SK-N-SH (cell line): ENCODE measurements at places on chromosomes 11 and 22.

DNA sequence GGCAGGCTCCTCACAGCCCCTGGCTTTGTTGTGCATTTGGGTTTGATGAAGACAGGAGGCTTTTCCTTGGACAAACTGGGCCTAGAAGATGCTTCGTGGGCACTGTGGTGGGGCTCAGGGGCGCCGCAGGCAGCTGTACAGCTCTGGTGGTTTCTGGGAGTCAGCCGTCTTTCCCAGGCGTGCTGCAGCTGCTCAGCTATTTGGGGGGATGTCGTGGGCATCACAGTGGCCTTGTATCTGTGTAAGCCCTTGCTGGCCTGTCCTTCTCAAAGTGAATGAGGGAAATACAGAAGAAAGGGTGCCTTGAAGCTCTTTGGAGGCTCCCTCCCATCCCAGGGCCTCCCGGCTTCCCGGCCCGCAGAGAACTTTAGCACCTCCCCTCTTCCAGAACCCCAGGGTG is 89.5 kb downstream of the TBC1D22A start:
- DNase-seq = no peak

DNA sequence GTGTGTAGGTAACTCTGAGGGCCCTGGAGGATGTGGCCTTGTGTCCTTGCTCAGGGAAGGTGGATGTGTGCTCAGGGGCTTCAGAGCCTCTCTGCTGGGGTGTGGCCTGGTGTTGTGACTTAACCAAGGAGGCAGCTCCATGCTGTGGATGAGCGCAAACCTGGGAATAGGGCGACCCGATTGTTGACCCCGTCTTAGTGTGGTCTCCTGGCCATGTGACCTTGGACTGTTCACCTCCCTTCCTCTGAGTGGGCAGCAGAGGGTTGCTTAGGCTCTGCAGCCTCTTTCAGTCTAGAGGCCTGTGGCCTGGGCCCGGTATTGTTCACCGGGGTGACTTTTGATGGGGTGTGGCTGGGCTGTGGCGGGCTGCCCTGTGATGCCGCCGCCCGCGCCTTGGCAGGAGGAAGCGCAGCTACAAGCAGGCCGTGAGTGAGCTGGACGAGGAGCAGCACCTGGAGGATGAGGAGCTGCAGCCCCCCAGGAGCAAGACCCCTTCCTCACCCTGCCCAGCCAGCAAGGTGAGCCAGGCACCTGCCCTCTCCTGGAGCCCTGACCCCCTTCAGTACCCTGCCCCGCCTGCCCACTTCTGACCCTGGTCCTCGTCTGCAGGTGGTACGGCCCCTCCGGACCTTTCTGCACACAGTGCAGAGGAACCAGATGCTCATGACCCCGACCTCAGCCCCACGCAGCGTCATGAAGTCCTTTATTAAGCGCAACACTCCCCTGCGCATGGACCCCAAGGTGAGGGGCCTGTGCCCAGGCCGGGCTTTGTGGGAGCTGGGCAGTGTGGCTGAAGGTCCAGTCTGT is 16.7 kb downstream of the INCENP start:
- no peak for DNase-seq

DNA sequence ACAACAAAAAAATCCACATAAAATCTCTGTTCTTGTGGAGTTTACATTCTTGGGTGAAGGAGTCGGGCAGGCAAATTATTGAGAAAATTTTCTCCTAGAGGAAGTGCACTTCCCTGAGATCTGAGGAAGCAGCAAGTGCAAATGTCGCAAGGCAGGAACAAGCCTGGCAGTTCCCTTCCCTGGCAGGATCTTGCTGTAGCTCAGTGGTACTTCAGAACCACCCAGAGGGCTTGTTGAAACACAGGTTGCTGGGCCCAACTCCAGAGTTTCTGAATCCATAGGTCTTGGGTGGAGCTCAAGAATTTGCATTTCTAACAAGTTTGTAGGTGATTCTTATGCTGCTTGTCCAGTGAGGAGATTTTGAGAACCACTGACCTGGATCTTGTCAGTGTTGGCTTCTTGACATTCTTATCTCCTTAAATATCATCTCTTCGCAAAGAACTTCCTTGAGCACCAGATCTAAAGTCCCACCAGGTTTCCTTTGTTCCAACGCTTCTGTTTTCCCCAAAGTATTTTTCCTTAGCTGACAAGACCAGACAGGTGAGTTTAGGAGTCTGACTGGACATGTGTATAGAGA is 9.6 kb downstream of the QSER1 start:
- DNase-seq = no peak

DNA sequence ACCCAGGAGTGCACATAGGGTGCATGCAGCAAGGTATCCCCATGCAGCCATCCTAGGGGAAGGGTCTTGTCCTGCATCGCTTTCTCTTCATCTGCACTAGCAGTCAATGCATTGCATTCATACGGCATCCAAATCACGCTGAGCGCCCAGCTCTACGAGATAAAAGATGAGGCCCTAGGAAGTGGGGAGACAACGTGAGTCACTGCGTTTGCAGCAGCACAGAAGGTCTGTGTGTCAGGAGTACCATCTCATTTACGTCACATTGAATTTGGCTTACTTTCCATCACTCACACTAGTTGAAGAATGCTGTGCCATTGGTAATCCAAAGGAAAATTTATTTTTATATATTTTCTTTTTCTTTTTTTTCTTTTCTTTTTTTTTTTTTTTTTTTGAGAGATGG is 2.5 kb upstream of the ST14 start:
- DNase-seq = no peak

DNA sequence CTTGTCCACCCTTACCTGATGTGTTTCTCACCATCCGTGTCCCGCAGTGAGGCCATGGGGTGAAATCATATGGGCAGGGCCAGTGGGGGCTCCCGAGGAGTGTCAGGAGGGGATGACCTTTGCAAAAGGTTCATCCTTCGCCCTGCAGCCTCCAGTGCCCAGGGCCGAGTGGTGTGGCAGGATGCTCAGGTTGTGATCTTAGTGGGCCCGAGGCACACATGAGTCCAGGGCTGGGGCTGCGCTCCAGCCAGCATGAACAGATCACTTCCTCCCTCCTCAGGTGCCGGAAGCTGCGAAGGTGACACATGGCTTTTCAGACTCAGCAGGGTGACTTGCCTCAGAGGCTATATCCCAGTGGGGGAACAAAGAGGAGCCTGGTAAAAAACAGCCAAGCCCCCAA is 2.8 kb upstream of the FKBP2 start:
- DNase-seq = no peak

DNA sequence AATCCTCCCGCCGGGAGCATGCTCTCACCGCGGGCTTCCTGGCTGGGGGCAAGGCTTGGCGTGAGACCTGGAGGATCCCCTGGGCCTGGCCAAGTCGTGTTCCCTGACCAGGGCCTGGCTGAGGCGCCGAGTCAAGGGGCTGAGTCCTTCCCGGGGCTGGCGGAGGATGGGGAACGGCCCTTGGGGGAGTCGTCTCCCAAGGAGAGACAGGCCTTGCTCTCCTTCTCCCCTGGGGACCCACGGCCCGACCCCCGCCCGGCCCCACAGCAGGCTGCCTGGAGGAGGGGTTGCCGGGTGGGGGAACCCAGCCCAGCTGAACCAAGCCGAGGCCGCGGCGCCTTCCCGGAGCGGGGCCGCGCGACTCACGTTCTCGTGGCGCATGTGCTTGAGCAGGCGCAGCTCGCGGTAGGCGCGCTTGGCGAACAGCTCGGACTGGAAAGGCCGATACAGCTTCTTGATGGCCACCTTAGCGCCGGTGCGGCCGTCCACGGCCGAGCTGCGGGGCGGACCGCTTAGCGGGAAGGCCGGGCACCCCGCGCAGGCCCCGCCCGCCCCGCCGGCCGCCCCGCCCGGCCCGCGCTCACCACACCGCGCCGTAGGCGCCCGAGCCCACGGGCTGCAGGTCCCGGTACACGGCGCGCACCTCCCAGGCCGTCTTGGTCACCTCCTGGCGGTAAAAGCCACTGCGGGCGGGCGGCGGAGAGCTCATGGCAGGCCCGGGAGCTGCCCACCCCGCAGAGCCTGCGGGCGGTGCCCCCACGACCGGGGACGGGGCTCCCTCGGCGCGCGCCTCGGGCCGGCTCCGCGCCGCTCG is 475 bp downstream of the MAPK12 start:
- DNase-seq = peak; percentile 84

DNA sequence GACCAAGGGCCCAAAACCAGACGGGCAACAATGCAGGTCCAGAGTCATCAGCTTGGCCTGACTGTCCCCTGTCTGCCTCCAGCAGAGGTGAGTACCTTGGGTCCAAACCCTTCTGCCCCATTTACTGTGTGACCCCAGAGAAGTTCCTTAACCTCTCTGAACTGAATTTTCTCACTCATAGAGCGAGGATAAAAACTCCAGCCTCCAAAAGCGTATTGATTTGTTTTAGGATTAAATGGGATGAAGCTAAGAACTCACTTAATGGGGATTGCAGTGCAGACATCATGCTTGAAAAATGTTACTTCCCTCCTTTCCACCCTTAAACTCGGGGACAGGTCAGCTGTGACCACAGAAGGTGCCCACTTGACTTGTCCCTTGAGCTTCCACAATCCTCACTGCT is 22.6 kb downstream of the IGLL1 start:
- DNase-seq = no peak

DNA sequence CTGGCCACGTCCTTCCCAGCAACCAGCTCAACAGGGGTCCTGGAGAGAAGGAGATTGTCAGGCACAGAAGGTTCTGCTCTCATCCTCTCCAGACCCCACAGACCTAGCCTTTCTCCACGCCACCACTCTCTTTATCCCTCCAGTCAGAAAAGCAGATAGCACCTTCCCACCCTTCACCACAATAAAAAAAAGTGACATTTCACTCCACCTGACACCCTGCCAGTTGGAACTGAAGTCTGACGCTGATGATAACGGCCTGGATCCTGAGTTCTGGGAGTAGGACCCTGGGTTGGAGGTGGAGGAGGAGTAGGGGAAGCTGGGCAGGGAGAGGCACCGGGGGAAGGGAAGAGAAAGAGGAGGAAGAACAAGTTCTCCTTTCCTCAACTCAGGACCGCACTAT is 127.5 kb upstream of the ANO1 start:
- no peak for DNase-seq

DNA sequence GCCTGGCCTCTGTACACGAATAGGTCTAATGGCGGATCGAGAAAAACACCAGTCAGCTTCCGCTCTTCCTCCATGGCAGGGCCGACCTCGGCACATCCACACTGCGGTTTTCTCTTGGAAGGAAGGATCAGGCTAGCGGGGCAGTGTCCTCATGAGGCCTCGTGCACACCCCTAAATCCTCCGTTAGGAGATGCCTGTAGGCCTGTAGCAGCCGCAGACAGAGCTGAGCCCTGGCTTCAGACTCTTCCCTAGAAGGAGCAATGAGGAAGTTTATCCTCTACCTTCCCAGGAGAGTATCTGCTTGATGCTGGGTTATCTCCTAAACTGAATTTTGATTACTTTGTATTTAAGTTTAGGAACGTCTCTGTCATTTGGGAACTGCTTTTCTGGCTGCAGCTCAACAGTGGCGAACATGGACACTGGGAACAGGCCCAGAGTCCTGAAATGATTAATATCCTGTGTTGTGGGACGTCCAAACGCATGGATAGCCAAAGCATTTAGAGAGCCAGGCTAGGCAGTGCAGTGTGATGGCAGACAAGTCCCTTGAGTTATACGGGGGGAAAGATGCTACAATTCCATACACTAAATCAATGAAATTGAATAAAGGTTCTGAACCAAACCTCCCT is 16.5 kb upstream of the BMAL1 start:
- no peak for DNase-seq

DNA sequence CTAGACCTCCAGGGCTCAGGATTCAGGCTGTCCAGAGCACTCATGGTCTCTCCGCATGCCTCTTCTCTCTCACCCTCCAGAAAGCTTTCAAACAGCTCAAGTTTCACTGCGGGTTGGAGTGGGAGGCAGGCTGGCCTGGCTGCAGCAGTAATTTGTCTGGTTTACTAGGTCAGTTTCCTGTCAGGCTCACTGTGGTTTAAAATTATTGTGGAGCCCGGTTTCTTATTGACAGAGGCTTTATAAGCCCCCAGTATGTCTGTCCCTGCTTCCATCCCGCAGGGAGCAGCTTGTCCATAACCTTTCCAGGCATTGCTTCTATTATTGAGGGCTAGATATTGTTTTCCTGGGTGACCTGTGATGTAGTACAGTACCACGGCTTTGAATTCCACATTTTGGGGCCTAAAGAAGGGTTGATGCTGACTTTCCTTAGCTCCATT is 235.3 kb upstream of the SORL1-AS1 start:
- no peak for DNase-seq

DNA sequence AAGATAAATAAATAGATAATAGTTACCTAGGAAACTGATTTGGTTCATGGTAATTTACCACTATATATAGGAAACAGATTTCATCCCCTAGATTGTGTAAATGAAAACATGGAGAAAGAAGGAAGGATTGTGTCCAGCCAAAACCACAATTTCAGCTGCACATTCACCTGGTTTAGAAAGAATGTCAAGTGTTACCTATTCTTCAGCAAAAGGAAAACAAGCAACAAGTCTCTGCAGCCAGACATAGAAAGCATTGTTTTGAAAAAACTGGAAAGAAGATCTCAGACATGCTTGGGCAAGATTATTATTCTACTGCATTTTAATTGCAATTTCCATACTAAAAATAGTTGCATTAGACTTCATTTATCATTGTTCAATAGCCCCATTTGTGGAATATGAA is 8.8 kb upstream of the BMAL1 start:
- no peak for DNase-seq

DNA sequence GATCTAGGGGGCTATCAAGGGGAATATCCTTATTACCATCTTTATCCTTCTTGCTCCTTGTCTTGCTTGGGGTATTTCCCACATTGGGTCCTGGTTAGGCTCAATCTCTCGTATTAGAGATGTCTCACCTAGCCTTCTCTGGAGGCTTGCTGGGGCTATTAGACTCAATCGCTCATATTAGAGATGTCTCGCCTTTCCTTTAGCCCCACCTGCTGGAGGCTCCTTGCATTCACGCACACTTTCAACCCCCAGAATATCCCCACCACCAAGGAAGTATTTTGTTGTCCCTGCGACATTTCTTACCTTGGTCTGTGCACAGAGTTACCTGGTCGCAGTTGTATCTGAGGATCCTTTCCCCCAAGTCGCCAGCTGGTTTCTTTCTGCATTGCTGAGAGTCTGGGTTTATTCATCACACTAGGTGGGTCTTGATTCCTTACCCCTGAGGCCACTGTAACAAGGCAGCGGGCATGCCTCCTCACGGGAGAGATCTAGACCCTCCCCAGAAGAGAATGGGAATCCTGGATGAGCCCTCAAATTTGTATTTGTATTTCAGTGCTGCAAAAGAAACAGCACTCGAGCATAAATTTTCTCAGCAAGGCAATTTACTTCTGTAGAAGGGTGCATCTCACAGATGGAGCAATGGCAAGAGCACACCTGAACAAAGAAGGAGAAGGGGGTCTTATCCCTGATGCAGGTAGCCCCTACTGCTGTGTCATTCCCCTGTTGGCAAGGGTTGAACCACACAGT is 15.9 kb upstream of the HYLS1 start:
- DNase-seq = peak; percentile 65

GRCh38 chr11:7651700-7652099 is 21.6 kb downstream of the CYB5R2 start:
- DNase-seq = no peak

DNA sequence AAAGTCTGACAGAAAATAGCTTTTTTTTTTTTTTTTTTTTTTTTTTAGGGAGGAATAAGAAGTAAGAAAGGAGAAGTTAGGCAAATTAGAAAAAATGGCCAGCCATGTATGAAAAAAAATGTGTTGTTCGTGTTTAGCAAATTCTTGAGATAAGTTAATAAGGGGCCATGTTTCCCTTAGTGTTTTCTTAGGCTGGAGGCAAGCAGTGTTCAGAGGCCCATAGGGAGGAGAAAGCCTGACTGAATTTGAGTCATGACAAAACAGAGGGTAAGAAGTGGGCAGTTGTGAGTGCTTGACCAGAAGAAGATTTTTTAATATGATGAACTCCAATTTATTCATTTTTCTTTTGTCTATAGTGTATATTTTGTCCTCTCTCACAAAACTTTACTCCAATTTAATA is 766.4 kb downstream of the FAM181B start:
- no peak for DNase-seq
